Prostate gland (tissue), 2 donors: ENCODE measurements at places on chromosomes 2 and 18. TPM values are rescaled to one million over a fixed set of nuclear protein-coding genes. Genes with fewer than 3 reads are reported as not detected.

DNA sequence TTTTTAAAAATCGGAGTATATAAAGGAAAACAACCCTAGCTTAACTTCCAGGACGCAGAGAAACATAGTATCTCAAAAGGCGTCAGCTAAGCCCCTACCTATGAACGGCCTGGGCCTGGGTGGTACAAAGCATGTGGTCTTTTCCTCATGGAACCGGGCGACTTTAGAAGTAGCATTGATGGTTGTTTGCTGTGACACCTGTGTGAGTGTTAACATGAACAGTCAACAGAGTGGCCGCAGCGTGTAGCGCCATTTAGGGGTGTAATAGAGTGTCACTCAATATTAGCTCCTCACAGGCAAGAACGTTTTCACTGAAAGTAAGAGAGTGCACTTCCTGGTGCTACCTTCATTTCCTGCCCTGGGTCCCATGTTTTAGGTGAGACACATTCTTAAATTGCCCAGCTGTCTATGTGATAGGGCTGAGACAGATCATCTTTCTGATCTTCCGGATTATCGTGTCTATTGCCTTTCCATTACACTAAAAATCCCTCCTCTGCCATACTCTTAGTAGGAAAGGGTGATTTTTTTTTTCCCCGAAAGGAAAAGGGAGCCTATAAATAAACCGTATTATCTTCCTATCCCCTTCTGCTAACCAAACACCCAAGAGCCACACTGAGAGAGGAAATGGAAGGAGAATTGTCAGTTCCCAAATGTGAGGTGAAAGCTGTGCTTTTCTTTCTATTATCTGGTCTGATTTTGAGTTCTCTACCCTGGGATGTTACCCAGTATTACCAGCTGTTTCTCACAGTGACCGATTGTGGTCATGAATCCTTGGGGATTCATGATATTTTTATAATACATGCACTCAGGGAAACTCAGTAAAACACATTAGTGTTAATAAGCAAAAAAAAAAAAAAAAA, 1.3 kb downstream of the GORASP2 start:
- no peak for DNase-seq

Gene CD207
- 0.23 TPM for total RNA-seq

Gene CPS1
- 0.68 TPM for total RNA-seq

GRCh38 chr2:230018153-230018552, 50.6 kb downstream of the SLC16A14 start:
- DNase-seq: no peak

Gene TBR1
- total RNA-seq: 0.45 TPM

Gene REEP1
- total RNA-seq: 224 TPM

Gene TTC21B
- 49.6 TPM for total RNA-seq

Gene AQP12B
- total RNA-seq: not detected

Gene ASB18
- not detected for total RNA-seq

GRCh38 chr2:88342749-88343148, 109.7 kb downstream of the FOXI3 start:
- DNase-seq: no peak

- DNase-seq: no peak
Observed at GRCh38 chr2:85893428-85894258, 4.9 kb upstream of the ST3GAL5 start.

DNA sequence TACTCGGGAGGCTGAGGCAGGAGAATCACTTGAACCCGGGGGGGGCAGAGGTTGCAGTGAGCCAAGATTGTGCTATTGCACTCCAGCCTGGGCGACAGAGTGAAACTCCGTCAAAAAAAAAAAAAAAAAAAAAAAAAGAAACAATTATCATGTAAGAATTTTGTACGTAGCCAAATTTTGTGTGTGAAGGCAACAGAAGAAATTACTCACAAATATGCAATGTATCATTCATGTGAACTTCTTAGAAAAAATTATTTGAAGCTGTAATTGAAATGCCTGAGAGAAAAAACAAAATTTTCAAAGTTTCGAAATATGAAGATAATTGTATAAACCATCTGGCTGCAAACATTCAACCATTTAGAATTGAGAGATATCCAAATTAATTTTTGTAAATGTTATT, 204.8 kb upstream of the PARD3B start:
- DNase-seq: no peak

DNA sequence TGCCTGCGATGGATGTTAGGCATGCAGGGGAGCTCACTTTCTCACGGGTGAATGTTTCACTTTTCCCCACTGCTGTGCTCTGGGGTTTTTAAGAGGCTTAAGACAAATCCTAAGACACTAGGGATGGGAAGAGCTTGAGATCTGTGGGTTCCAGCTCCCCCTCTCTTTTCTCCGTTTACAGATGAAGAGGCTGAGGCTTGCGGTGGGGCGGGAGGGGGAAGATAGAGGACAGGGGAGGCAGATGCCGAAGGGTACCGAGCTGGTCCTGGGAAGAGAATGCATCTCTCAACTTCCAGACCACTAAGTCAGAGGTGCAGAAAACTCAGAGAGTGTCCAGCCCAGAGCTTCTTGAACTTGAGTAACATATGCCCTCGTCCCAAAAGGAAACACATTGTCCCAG, 8.2 kb upstream of the ATOH8 start:
- DNase-seq: no peak

GRCh38 chr2:198004173-198004572, 199.8 kb downstream of the PLCL1 start:
- no peak for DNase-seq

- DNase-seq: no peak
Observed at GRCh38 chr2:63743170-63743981, 98.3 kb upstream of the UGP2 start.

GRCh38 chr2:177908182-177908581, 164.4 kb downstream of the PDE11A start:
- no peak for DNase-seq

Gene TWSG1
- 32.2 TPM for total RNA-seq

Gene AMMECR1L
- total RNA-seq: 29.6 TPM

DNA sequence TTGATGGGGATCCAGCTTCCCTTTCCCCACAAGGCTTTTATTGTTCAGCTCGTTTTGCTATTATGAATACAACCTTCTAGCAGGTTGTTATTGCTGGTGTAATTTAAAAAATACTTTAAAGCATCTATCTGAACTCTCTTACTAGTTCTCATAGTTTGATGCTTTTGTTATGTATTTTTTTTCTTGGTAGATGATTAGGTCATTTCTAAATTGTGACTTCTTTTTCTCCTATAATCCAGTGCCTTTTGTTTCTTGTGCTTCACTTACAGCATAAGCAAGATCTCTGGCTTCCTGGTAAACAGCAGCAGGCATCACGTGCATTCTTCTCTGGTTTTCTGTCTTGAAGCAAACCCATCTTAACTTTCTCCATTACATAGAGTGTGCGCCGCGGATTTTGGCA, 96.1 kb downstream of the FAM168B start:
- no peak for DNase-seq

Gene SLC38A11
- 3.0 TPM for total RNA-seq

DNA sequence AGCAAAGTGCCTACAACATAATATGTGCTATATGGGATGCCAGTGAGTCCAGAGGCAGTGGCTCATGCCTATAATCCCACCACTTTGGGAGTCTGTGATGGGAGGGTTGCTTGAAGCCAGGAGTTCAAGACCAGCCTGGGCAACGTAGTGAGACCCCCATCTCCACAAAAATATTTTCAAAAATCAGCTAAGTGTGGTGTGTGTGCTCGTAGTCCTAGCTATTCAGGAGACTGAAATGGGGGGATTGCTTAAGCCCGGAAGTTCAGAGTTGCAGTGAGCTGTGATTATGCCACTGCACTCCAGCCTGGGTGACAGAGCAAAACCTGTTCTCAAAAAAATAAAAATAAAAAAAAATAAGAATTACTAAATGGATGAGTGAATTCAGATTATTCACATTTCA, 23.4 kb downstream of the OTX1 start:
- DNase-seq: no peak

DNA sequence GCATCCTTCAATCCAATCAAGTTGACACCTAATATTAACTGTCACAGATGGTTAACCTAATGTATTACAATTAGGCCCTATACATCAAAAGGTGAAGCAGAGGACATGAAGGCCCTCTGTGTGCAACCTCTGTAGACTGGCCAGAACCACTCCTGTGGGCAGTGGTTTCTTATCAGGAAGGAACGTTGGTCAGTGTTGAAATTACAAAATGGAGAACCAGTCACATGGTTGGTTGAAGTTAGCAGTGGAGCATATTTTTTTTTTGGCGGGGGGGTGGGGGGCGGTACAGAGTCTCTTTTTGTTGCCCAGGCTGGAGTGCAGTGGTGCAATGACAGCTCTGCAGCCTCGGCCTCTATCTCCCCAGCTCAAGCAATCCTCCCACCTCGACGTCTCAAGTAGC, 19.8 kb downstream of the RNU2-63P start:
- DNase-seq: no peak

DNA sequence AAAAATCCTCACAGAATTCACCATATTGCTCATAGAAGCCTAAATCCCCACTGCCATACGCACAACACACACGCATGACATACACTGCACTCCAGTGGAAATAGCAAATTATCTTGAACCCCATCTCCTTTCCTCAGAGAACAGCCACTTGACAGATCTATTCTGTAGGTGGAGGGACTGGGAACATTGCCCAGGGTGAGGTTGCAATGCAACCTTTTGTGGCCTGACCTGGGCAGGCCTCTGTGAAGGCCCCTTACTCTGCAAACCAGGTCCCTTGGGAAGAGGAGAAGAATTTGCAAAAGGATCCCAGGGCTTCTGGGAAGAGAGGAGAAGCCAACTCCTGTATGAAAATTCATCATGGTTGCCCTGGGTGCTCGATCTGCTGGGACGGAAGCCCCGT, 51.9 kb downstream of the SDC1 start:
- no peak for DNase-seq

DNA sequence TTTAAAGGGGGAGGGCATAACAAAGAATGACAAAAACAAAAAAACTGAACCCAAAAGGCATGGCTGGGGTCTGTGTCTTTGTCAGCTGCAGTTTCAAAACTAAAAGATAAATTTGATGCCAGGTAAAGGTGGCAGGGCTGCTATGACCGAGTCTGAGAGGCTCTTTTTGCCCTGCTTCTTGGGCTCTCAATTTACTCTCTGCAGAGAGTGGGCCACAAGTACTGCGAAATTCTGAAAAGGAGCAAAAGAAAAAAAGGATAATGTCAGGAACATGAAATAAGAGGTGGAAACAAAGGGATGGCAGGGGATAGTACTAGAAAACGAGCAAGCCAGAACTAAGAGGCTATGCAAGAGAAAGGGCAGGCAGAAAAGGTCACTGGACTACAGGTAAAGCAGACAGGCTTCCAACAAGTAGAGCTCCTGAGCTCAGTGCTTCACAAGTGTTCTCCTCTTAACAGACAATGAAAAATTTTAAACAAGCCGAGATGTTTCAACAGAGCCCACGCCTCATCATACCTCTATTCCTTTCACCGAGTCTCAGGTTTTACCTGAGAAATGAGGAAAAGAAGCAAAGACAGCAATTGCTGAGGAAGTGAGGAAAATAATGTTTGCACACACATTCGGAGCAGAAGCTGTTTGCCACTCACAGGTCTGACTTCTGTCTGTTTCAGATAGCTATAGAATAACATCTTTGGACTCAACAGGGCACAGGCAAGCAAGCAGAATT, 7.3 kb downstream of the IRS1 start:
- no peak for DNase-seq

GRCh38 chr2:148896136-148896535, 21.1 kb downstream of the KIF5C start:
- no peak for DNase-seq

- no peak for DNase-seq
Observed at GRCh38 chr2:73156539-73157124, 43.9 kb upstream of the RAB11FIP5 start.

DNA sequence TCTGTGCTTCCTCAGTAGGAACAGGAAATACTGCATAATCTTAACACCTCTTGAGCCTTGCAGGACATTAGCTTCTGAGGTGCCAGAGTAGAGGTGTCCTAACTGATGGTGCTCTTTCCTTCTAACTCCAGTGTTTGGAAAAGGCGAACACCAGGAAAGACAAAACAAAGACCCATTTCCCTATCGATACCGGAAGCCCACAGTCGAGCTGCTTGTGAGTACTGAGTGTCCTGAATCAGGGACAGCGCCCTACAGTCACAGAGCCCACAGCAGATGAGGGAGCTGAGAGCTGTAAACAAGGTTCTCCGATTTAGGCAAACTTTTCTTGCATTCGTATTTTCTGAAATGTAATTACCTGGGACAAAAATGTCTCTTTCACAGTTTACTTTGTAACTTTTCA, 50.7 kb downstream of the SLC14A2 start:
- no peak for DNase-seq

Gene ANKRD29
- 5.6 TPM for total RNA-seq

DNA sequence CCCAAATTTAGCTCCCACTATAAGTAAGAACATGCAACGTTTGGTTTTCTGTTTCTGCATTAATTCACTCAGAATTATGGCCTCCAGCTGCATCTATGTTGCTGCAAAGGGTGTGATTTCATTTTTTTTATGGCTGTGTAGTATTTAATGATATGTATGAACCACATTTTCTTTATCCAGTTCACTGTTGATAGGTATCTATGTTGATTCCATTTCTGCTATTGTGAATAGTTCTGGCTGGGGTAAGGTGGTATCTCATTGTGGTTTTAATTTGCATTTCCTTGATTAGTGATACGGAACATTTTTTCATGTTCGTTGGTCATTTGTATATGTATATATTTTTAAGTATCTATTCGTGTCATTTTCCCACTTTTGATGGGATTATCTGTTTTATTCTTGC, 674.3 kb downstream of the NUP35 start:
- no peak for DNase-seq

- DNase-seq: peak; percentile 65
Observed at GRCh38 chr18:4455113-4455811, at the start of gene DLGAP1. DLGAP1 (minus strand) TSS chr18:4455307.

DNA sequence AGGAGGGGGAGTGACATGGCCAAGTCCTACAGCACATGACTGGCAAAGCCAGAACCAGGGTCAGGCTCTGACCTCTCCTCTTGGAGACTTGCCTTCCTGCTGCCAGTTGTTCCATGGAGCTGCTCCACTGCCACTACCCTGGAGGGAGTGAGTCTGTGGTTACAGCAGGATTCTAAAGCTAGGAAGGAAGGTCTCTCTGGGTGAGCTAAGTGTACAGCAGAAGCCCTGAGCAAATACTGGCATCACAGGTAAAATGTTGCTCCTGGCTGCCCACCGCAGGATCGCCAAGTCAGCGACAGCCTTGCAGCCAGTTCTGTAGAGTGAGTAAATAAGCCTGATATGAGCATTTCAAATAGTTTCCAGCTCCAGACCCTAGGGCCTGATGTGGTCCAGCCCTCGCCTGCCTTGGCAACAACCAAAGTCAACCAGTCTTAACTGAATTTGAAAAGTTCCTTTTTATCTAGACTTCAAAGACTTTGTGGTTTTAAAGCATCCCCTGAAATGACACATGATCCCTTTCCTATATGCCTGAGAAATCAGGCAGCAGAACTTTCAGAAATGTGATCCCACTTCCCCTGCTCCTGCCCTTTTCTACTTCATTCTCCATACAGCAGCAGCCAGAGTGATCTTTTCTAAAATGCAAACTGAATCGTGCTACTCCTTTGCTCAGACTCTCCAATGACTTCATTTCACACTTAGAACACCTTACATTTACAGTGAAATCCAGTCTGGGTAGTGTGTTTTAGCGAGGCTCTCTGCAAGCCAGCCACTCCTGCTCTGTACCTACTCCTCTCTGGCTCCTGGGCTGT, 114.3 kb downstream of the MGAT5 start:
- no peak for DNase-seq

- DNase-seq: no peak
Observed at GRCh38 chr2:9337901-9338300, 85.4 kb downstream of the ITGB1BP1 start.

Gene DAPL1
- total RNA-seq: 19.0 TPM

Gene SULT6B1
- total RNA-seq: not detected

Gene RGPD6
- 39.5 TPM for total RNA-seq

- DNase-seq: no peak
Observed at GRCh38 chr2:149100739-149101699, 62.5 kb downstream of the LYPD6B start.
